ENCODE measurements at places on chromosomes 7 and 10. TPM values are rescaled to one million over a fixed set of nuclear protein-coding genes. Genes with fewer than 3 reads are reported as not detected.

DNA sequence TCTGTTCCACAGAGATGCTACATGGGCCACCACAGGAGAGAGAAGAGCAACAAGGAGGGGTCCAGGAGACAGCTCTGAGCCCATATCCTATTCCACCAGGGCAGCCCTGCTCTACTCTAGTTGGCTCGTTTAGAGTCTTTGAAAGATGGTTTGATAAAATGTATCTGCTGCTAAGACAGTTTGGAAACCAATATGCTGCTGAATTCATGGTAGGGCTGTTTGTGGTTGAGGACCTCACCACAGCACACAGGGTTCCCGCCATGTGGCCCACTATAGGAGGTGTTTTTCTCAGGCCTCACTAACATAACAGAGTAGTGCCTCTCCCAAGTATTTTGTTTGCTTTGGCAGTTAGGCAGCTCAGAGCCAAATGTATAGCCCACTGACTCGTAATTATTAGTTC lies 35.8 kb upstream of the ZC3HAV1L start:
- DNase-seq: no peak

GRCh38 chr7:44307301-44307900 lies 18.0 kb downstream of the CAMK2B start:
- DNase-seq: peak; percentile 44

DNA sequence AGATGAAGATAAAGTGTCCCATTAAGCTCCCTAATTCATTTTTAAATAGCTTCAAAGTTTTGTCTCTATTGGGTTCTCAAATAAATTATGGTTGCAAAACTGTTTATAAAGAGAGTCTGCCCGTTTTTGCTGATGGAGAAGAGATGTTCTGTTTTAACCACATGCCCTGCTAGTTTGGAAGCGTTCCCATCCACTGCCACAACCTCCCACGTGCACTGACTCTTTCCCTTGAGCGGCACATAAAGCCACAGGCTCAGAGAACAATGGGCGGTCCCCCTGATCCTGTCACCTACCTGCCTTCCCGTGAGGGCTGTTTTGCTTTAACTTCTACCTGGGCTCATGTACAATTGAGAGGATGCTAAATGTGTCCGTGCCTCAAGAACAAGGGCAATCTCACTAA lies 65.5 kb downstream of the CPVL start:
- no peak for DNase-seq

GRCh38 chr10:110337906-110338305 lies 33.2 kb upstream of the SMNDC1 start:
- no peak for DNase-seq

DNA sequence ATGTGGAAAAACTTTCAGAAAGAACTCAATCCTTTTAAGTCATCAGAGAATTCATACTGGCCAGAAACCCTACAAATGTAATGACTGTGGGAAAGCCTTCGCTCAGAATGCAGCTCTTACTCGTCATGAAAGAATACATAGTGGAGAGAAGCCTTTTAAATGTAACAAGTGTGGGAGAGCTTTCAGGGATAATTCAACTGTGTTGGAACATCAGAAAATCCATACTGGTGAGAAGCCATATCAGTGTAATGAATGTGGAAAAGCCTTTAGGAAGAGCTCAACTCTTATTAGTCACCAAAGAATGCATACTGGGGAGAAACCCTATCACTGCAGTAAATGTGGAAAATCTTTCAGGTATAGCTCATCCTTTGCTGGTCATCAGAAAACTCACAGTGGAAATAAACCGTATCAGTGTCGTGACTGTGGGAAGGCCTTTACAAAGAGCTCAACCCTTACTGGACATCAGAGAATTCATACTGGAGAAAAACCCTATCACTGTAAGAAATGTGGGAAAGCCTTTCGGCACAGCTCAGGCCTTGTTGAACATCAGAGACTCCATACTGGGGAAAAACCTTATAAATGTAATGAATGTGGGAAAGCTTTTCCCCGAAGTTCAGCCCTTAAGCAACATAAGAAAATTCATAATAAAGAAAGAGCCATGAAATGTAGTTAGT lies 10.6 kb downstream of the ZNF485 start:
- no peak for DNase-seq

- no peak for DNase-seq
Measured at GRCh38 chr7:77982926-77983550, 184.5 kb downstream of the PHTF2 start.

DNA sequence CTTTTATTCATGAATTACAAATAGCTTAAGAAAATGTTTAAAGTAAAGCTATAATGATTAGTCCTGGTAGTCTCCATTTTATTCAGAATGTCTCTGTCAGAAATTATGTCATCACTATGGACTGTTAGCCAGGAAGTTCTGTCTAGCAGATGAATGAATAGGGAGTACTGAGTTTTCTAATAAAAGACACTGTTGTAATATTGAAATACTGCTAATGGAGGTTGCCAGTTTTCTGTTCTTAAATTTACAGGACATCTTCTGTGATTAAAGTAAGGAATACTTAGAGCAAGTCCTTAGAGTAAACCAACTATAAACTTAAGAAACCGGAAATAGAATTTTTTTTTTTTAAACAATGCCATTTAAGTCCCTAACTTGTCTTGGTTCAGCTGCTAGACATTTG lies 309.8 kb downstream of the ADK start:
- peak; percentile 66 for DNase-seq

Gene CCDC136
- 3.3 TPM for total RNA-seq

Measured in endothelial cell of umbilical vein (primary cell).